Renal cortical epithelial cell (primary cell): ENCODE measurements at places on chromosomes 5 and 9. TPM values are rescaled to one million over a fixed set of nuclear protein-coding genes. Genes with fewer than 3 reads are reported as not detected.

DNA sequence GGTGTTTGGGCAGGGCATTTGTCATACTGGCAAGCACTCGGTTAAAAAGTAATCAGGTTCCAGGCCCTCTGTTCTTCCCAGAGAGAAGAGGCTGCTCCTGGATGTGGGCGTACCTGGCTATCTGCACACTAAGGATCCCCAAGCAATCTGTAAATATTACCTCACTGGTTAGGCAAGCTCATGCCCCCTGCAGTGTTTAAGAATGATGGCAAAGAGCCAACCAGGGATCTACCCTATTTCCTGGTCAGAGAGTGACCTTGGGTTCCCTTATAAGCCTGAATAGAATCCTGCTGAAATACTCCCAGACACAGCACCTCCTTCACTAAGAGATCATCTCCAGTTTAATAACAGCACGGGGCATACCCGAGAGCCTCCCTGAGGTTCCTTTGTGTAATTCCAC, 181.2 kb downstream of the PIK3R1 start:
- peak; percentile 98 for DNase-seq

DNA sequence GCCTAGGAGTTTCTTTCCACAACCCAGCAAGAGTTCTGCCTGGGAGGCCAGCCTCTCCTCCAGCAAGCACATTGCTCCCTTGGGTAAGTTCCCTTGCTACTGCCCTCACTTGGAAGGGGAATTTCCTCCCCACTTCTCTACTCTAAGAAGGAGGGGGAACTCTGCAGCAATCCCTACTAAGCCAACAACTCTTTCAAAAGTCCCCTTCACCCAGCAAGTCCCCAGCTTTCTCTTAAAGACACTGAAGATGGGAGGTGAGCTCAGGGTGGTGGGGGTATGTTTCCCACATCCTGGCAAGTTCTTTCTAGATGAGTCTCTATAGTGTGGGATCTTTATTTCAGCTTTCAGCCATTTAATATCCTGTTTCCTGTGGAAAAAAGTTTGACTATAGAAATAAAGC, 49.0 kb downstream of the PDE8B start:
- no peak for DNase-seq

DNA sequence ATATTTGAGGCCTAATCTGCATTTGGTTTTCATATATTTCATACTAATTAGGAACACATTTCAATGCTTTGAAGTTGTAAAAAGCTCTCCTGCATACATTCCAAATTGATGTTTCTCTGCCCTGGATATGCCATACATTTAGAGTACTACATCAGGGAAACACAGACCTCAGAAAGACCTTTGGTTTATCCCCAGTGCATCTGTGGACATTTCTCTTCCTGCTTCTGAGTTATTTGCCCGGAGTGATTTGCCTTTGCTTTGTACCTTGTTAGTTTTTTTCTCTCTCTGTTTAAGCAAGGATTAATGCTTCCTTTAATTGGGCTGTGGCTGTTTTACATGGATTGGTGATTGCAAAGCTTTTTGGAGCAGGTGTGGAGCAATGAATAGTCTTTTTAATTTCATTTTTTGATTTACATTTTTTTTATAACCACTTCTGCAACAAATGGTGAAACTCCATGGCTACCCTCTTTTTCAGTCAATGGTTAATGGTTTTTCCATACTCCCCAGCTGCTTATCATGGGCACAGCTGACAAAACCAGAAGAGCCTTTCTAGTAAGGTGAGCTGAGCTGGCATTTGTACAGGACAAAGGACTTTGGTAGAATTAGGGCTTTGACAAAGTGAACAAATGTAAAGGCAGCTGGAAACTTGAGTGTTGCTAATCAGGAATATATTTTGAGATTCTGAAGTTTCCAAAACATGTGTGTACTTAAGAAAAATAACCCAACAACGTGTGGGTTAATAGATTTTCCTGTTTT, 54.2 kb downstream of the ZSWIM6 start:
- no peak for DNase-seq

DNA sequence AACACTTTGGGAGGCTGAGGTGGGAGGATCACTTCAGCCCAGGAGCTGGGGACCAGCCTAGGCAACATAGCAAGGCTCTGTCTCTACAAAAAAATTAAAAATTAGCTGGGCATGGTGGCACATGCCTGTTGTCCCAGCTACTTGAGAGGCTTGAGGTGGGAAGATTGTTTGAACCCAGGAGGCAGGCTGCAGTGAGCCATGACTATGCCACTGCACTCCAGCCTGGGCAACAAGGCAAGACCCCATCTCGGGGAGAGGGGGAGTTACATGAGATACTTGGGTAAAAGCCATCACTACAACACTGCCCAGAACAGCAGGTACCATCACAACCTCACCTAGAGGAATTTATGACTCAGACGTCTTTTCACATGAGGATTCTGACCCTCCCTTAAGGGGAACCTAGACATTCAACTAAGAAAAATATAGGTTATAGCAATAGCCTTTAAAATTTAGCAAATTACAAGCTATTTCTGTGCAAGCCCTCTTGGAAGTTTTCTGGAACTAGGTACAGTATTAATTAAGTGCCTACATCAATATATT, 143.5 kb downstream of the NFIB start:
- DNase-seq: no peak

DNA sequence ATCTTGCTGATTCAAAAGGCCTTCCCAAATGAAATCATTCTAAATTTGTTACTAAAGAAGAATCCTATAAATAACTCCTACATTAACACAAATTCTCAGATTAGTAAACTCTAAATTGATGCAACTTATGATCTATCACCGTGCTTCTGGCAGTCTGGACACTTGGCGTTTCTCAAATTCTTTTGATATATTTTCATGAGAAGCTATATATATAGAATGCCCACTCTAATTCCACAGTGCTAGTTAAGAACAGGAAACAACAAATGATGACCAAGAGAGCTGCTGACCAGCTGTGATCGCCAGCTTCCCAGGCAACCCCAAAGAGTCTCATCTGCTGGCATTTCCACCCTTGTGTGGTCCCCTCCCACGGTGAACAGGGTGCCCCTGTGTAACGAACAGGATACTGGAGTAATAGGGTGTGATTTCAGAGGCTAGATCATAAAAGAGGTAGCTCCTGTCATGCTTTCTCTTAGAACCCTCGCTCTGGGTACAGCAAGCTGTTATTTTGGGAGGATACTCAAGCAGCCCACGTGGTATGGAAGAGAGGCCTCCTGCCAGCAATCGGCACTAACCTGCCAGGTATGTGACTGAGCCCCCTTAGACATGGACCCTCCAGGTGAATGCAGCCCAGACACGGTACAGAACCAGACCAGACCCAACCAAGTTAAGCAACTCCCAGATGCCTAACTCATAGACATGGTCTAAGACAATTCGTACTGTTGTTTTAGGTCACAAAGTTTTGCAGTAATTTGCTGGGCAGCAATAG, 64.7 kb downstream of the CDC14B start:
- DNase-seq: no peak

DNA sequence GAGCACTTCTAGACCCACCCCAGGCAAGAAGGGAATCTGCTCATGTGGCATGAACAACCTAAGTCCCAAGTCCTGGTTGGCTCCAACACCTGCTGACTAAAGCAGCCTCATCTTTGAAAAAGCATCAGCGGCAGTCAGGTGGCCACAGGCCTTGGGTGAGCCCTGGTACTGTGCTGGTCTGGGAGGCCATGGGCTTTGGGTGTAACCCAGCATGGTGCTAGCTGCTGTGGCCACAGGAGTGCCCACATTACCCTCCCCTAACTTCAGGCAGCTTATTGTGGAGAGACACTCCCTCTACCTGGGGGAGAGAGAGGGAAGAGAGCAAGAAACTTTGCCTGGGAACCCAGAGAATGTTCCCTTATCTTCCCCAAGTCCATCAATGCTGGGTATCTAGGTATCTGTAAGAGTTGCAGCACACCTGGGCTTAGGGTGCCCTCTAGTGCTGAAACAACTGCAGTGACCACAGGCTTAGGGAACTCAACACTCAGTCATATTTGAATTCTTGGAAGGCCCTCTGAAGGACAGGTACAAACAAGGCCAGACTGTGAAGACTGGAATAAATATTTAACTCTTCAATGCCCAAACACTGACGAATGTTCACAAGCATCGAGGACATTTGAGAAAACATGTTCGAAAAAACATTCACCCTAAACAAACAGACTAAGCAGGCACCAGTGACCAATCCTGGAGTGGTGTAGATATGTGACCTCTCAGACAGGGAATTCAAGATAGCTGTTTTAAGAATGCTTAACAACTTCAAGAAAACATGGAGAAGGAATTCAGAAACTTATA, 69.9 kb upstream of the OR2K2 start:
- peak; percentile 35 for DNase-seq

DNA sequence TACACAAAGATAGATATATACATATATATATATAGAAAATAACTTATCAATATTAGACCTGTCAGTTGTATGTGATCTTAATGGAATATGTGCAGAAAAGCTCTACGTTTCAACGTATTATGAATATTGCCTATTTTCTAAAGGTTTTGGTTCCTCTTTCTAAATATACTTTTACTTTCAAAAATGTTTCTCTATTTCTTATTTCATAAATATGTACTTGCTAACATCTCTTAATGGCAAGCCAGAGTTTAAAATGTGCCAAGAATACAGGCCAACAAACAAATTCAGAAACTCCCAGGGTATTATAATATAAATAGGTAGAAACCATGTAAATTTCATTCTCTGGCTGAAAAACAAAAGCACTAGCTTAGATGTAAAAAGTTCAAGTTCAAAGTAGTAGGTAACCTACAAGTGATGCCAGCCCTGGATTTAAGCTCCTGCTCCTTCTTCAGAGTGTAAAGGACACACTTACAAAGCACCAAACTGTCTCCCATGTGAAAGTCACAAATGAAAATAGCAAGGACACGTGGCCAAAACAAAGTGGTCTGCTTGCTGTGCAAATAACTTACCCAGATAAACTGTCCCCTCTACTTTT, 685.1 kb upstream of the DMAC1 start:
- DNase-seq: no peak

- DNase-seq: no peak
These were observed 206.7 kb downstream of the FAM114A2 start for GRCh38 chr5:153831973-153832372.

DNA sequence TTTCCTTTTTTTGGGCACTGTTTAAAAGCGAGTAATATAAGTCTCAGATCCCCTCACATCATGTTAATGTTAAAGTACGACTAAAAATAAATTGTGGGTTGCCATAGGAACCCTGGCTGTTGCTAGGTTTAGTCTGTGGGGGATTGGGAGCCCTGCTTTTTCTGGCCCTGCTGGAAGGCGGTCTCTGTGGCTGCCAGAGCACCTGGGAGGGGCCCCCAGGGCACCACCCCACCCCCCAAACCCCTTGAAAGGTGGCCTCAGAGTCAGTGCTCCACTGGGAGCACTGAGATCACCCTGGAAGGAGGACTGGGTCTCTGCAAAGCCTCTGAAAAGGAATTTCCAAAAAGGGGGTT, 66.2 kb upstream of the NEURL1B start:
- DNase-seq: no peak

GRCh38 chr9:138023394-138024124, 146.0 kb downstream of the CACNA1B start:
- no peak for DNase-seq

- DNase-seq: peak; percentile 7
These were observed 683 bp downstream of the CLPTM1L start for GRCh38 chr5:1343931-1344901.

DNA sequence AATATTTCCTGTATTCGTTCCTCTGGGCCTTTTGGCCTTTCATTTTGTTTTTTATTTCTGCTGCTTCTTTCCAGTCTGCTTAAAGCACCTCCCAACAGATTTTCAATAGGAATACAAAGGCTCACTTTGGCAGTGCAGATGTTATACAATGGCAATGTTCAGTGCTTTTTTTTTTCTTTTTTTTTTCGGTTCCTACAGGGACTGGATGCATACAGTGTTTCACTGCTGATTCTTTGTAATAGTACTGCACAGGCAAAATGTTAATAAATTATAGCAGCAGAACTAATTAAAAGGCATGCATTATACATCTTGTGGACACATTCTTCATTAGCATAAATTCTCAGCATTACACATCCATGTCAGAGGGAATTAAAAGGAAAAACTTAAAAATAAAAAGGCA, 356.6 kb upstream of the C9orf72 start:
- no peak for DNase-seq

The MACROH2A1 gene
- total RNA-seq: 282 and 337 TPM in 2 replicates

The SERF1A gene
- 8.6 and 14.4 TPM in 2 replicates for total RNA-seq

The ADGRD2 gene
- total RNA-seq: not detected in 2 replicates

The MBLAC2 gene
- 4.2 and 5.6 TPM in 2 replicates for total RNA-seq
